ENCODE measurements at places on chromosomes 6 and 20.

DNA sequence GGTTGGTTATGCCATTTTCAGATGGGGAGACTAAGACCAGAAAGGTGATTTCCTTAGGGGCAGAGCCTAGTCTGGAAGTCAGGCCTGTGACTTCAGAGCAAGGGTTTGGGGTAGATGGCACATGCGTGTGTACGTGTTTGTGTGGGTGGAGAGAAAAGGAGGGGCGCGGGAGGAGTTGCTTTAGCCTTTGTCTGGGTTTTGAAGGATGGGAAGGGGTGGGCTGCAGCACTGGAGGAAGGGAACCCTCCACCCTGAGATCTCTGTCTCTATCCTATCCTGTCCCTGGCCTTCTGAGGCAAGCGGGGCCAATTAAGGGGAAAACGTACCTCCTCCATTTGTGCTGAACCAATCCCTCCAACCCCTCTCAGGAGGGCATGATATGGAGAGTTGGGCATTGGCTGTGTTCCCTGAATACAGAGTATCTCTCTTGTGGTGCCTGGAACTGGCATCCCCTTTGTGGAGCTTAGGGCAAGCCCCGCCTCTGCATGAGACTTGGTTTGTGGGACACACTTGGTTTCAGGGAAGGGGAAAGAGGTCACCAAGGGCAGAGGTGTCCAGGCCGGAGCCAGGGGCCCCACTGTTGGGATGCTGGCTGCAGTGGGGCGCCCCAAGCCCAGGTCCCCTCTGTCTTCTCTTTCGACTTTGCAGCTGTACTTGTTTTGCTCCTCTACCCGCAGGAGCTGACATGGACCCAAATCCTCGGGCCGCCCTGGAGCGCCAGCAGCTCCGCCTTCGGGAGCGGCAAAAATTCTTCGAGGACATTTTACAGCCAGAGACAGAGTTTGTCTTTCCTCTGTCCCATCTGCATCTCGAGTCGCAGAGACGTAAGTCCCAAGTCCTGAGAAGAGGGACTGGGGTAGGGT is at the start of gene DBNDD2:
Gene DBNDD2 (plus strand): TSS at position 507 of the 863 bp plus-strand sequence. CDS start 179 bp downstream, at position 686.
- DNase-seq, result no peak

- no peak for DNase-seq
These were observed 100.6 kb downstream of the MAP3K4 start for GRCh38 chr6:161091972-161092701.

DNA sequence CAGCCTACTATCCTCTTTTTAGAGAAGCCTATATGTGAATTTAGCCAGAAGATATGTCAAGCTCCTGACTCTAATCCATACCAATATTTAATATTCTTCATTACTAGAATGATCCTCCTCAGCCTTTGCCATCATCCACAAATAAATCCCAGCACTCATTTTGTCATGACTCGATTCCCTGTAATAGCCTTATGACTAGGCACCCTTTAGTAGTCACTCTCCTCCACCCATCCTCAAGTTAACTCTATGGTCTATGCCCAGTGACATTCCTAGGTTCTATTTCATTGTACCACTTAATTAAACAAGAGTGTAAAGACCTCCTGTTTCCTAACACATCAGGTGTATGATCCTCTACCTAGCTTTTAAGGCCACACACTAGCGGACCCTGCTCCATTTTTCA is 450.4 kb upstream of the CITED2 start:
- DNase-seq, result no peak

DNA sequence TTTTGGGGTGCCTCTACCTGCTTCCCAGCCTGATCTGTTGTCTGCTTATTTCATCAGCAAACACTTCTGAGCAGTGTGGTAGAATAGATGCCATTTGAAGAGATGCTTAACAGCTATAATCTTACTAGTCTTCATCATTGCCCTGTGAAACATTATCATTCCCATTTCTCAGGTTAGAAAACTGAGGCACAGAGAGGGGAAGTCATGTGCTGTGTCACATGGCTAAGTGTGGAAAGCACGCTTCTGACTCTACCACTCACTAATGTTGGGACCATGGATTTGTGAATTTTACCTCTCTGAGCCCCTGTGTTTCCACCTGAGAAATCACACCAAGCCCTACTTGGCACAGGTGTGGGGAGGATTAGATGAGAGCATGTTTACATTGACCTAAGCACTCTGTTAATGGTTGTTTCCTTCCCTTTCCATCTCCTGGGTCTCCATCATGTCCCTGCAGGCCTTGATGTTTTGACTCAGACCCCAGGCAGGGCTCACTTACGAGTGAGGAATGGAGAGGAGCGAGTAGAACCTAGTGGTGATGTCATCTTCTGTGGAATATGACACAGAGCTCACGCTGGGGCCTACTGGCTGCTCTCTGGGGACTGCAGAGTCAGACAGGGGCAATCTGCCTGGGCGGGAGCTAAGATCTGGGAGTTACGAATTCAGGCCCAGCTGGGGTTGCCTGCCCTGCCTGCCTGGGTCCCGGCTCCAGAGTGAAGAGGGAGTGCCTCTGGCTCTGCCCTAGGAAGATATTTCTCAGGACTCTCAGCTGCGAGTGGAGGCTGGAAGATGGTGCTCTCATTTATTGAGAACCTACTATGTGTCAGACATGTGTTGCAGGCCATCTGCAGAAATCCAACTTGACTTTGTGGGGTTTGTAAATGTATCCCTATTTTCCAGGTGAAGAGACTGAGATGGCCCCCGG is 64.3 kb downstream of the CDH22 start:
- DNase-seq, result no peak

DNA sequence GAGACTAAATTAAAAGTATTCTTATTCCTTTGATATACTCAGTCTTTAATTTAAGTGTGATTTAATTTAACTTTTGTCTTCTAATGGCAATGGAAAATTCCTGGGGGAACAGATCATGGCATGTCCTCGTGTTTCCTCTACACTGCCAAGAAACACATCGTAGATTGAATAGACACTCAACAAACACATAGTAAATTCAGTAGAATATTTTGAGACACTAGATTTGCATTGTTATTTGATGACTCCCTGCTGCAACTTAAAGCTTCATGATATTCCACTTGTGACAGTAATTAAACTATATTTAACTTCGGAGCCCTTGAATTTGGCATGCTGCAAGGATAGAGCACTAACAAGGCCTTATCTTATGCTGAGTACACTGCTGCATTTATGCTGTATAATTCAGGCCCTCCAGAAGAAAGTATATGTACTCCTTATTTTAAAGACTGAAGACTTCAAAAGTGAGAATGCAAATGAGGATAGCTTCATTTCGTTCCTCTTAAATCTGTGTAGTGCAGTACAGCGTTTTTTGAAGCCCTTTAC is 84.3 kb downstream of the GRM1 start:
- DNase-seq, result no peak

- no peak for DNase-seq
These were observed 34.4 kb downstream of the EDN3 start for GRCh38 chr20:59334651-59335300.

GRCh38 chr6:158607411-158608170 is 37.0 kb downstream of the DYNLT1 start:
- no peak for DNase-seq
